Iris pigment epithelial cell (primary cell): ENCODE measurements at places on chromosomes 11 and 22.

DNA sequence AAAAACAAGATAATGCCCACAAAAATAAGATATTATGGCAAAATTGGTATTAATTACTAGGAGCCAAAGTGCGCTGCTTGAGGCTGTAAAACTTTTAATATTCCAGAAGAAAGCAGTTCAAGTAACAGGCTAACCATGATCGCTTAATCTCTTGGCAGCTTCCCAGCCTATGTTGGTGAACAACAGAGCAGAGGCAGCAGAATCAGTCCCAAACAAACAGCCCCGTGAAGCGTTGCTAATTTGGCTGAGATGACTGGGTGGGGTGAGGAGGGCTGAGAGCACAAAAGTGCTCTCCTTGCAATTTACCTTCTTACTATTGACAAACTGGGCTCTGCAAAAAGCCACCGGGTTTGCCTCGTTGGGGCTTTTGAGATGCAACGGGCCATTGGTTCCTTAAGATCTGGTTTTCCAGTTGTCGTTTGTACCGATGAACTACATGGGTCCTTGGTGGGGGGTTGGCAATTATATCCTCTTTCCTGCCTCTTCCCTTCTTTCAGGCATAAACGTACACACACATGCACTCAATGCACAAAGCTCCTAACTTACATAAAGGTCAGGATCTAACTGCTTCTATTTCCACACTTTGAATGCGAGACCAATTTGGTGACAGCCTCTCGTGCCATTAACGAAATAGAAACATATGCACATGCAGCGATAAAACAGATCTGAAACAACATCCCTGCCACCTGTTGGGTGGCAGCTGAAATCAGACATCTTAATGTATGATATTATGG, 407.6 kb upstream of the CADM1 start:
- DNase-seq = no peak

DNA sequence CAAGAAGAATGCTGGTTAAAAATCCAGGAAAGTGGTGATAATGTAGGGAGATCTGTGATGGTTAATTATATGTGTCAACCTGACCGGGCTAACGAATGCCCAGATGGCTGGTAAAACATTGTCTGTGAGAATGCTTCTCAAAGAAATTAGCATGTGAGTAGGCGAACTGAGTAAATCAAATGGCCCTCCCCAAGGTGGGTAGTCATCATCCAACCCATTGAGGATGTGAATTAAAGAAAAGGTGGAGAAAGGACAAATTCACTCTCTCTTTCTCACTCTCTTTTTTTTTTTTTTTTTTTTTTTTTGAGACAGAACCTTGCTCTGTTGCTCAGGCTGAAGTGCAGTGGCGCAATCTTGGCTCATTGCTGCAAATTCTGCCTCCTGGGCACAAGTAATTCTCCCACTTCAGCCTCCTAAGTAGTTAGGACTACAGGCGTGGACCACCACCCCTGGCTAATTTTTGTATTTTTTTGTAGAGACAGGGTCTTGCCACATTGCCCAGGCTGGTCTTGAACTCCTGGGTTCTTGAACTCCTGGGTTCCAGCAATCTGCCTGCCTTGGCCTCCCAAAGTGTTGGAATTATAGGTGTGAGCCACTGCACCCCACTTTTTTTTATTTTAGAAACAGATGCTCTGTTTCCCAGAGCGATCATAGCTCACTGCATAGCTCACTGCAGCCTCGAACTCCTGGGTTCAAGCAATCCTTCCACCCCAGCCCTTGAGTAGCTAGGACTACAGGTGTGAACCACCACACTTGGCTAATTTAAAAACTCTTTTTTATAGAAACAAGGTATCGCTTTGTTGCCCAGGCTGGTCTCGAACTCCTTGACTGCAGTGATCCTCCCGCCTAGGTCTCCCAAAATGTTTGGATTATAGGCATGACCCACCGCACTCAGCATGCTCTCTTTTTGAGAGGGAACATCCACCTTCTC, 22.0 kb upstream of the P2RY6 start:
- no peak for DNase-seq

DNA sequence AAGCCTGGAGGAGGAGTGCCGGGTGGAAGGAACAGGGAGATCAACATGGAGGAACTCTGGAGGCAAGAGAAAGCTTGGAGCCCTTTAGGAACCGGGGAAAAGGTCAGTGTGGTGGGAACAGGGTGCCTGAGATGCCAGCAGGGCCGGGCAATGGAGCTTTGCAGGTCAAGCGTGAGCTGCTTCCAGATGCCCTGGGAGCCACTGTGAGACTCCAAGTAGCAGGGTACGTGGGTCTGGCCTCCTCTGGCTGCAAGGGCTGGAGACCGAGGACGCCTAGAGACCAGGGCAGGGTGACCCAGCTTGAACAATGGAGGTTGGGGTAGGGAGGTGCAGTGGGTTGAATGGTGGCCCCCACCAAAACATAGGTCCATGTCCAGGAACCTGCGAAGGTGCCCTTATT, 15.6 kb upstream of the EMID1 start:
- no peak for DNase-seq

DNA sequence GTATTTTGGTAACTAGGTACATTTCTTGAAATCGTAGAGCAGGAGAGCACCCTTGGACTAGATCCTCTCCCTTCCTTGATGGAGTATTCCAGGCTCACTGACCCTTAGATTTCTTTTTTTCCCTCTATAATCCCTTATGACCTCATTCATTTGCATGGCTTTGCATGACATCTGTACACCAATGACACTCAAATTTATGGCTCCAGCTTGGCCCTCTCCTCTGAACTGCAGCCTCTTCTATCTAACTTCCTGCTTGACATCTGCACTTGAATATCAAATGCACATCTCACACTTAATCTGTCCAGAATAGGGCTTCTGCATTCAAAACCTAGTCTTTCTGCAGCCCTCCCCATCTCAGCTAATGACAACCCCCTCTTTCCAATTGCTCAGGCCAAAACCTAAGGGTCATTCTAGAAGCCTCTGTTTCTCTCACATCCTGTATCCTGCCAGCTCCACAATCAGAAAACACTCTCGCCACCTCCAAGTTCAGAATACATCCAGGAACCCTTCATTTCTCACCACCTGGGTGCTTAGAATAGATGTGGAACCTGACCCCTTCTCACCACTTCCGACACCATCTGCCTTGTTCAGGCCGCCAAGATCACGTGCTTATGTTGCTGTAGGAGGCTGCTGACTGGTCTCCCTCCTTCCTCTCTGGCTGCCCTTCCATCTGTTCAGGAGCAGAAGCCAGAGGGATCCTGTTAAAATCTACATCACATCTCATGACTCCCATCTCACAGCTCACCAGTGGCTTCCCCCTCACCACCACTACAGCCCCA, 138.9 kb upstream of the MTNR1B start:
- DNase-seq = no peak

DNA sequence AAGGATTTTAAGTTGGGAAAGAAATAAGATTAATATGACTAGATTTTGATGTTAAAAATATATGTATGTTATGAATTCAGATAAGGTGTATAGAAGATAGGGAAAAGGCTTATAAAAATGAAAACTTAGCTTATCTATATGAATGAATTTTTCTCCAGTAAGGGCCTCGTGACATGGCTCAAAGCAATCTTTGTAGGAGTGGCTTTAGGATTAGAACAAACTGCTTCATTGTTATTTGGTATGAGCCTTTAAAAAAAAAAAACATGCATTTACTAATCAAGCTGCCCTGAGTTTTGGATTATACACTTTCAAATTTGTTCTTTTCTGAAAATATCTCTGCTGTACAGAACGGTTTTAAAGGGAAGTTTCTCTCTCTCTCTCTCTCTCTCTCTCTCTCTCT, 905.9 kb downstream of the OPCML start:
- DNase-seq = no peak

DNA sequence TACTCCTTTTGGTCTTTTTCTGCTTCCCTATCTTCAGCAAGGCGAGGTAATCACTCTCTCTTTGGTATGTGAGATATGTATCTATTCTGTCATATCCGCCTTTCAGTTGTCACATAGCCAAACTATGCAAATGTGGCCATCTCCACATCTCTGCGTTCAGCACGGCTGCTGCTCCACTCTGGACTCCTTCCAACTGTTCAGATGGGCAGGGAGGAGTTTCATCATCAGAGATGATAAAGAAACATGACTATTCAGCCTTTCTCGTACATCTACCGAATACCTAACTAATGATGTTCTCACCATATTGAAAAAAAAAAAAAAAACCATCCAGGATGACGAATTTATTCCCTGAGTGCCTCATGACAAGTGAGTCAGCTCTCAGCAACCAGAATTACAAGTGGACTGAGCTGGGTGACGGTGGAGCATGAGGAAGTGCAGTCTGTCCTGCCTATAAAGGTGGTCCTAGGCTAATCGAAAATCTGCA, 899.6 kb downstream of the OPCML start:
- peak; percentile 98 for DNase-seq

- DNase-seq = no peak
Observed at GRCh38 chr22:46407748-46408147, 72.2 kb downstream of the TRMU start.

DNA sequence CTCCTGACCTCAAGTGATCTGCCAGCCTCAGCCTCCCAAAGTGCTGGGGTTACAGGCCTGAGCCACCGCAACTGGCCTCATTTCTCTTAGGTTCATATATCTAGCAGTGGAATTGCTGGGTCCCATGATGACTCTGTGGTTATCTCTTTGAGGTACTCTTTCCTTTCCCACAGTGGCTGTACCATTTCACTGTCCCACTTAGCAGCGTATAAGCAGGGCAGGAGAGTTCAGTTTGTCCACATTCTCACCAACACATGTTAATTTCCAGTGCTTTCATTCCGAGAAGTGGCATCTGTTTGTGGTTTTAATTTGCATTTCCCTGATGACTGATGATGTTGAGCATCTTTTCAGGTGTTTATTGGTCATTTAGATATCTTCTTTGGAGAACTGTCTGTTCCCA, 16.4 kb downstream of the PRR5 start:
- DNase-seq = no peak

GRCh38 chr11:77127920-77128691, at the start of gene MYO7A:
MYO7A (plus strand) TSS chr11:77128246; CDS start chr11:77130635, 2,389 bp downstream.
- DNase-seq = peak; percentile 45

GRCh38 chr11:20874358-20874757, 205.0 kb downstream of the NELL1 start:
- no peak for DNase-seq
